ENCODE measurements at places on chromosomes 2 and 18. TPM values are rescaled to one million over a fixed set of nuclear protein-coding genes. Genes with fewer than 3 reads are reported as not detected.

Gene SMAD4
- total RNA-seq: 82.9 TPM

Gene CENPA
- total RNA-seq: 2.5 TPM

Gene IL1B
- total RNA-seq: 0.27 TPM

Gene MERTK
- total RNA-seq: 4.7 TPM

Gene GAL3ST2
- total RNA-seq: not detected

Gene FAM228A
- 0.11 TPM for total RNA-seq

Gene SPEG
- 145 TPM for total RNA-seq

Gene RGPD3
- total RNA-seq: not detected

Gene B3GNT7
- total RNA-seq: 2.4 TPM

Gene SGO2
- 1.6 TPM for total RNA-seq

Gene CTAGE1
- not detected for total RNA-seq

- no peaks in the 10 kb centered on the region for H3K27me3 ChIP-seq
- H3K36me3 ChIP-seq: peaks cover 29% of the 10 kb centered on the region
- no peak for DNase-seq
- no peak overlapping the region for H3K27ac ChIP-seq
- H3K4me3 ChIP-seq: no peak overlapping the region
Observed at GRCh38 chr18:12479982-12480381, 72.3 kb downstream of the PRELID3A start.

DNA sequence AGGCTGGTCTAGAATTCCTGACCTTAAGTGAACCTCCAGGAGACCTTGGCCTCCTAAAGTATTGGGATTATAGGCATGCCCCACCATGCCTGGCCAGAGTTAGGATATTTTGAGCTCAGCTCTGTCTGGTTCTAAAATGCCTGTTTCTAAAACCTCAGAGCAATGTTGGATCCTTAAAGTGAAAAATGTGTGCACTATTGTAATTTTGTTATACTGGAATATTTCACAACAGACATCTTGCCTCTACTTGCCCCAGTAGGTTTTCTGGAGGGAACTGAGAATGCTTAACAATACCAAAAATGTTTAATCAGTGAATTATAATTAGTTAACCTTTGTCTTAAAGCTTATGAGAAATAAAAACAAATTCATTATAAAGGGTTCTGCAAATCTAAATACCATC lies 144.6 kb upstream of the CCDC195 start:
- H3K27ac ChIP-seq: no peak overlapping the region
- H3K27me3 ChIP-seq: no peaks in the 10 kb centered on the region
- DNase-seq: no peak
- H3K36me3 ChIP-seq: no peaks in the 10 kb centered on the region

DNA sequence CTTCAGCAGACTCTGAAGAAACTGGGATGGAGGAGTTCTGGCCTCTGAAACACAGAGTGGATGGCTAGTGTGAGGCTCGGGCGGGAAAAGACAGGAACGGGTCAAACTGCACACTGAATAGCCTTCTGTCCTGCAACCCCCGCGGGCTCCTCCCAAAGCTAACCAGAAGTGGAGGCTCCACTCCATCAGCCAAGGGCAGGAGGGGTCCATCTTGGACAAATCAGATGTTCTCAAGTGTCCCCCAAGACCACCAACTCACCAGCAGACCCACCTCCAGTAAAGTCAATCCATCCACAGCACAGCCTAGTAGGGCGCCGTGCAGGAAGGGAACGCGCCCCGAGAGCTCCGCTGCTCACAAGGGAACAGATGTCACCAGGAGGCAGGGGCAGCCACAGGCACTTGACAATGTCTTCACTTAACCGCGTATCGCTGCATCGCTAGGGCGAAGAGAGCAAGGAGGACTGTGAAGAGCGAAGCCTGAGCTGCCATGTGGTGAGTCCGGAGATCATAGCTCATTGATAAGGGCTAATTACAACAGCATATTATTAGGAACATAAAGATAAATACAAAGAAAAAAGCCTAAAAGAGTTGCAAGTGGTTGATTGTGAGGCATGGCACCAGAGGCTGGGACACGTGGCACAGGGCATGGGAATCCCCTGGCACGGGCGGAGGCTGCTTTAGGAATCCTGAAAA lies 494.6 kb upstream of the MYT1L start:
- H3K36me3 ChIP-seq: no peaks in the 10 kb centered on the region
- H3K27me3 ChIP-seq: peaks cover 21% of the 10 kb centered on the region
- no peaks in the 10 kb centered on the region for H3K4me1 ChIP-seq
- no peak overlapping the region for H3K4me3 ChIP-seq

DNA sequence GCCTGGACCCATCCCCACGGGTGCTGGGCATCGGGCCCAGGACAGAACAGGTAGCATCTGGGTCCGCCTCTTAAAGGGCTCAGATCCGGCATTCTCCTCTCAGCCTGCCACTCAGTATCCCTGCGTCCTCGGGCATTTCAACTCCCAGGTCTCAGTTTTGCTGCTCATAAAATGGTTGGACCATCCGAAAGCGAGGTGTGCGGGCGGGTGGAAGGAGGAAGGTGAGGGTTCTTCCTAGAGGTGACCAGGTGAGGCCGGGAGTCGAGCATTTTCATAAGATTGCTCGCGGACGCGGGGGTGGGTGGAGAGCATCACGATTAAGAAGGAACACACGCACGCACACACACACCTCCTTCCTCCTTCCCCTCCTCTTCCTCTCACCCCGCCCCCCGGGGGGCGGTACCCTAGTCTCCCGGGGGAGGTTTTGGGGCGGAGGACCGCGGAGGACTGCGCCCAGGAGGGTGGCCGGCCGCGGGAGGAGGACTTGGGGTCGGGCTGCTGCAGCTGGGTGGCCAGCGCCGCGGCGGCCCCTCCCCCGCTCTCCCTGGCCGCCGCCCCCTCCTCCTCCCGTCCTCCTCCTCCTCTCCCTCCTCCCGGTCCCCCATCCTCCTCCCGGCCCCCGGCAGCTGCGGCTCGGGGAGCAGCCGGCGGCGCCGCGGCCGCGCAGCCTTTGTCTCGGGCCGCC lies 97.9 kb upstream of the GPR45 start:
- no peaks in the 10 kb centered on the region for H3K36me3 ChIP-seq
- H3K4me1 ChIP-seq: peaks cover 9% of the 10 kb centered on the region
- no peak overlapping the region for H3K27ac ChIP-seq
- peak overlapping the region; percentile 56 for H3K4me3 ChIP-seq

DNA sequence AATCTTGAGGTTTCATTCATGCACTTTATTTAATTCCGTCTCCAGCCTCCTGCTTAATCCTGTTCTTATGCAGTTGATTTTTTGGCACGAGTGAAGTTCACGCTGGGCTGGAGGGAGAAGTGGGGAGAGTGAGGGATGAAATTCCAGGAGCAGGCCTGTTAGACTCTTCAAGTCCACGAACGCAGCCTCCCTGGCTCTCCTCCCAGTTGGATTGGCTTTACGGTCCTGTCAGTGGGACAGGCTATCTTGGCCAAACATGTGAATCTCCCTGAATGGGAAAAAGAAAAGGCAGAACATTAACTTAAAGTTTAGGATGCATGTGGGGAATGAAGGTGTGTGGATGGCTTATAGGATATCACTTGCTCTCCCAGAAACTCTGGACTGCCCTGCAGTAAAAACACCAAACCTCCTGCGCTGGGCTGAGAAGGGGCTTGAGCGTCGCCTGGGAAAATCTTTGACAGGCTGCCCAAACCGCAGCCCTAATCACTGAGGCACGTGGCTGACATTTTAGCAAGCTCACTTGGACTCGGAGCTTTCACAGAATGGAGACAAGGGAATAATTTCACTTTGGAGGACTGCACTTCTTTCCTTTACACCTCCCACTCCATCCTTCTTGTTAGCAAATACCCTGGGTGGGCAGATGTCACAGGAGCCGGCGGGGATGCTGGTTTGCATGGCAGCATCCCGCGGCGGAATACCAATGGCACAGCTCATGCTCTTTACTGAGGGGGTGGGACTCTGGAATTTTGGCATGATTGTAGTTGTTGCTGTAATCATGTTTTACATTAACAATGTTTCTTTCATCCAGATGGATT lies 93.9 kb downstream of the ACKR3 start:
- H3K27ac ChIP-seq: peak overlapping the region; percentile 79
- H3K36me3 ChIP-seq: no peaks in the 10 kb centered on the region
- DNase-seq: peak; percentile 76
- H3K4me3 ChIP-seq: no peak overlapping the region

DNA sequence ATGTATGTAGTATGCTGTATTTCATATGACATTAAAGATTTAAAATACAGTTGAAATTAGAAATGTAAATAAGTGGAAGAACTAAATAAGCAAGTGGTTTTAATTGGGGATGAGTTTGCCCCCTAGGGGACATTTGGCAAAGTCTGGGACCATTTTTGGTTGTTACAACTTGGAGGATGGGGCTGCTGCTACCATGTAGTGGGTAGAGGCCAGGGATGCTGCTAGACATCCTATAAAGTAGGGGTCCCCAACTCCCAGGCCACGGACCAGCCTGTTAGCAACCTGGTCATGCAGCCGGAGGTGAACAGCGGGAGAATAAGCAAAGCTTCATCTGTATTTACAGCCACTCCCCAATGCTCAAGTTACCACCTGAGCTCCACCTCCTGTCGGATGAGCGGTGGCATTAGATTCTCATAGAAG lies 27.9 kb upstream of the ASNSD1 start:
- H3K27me3 ChIP-seq: no peaks in the 10 kb centered on the region
- no peaks in the 10 kb centered on the region for H3K36me3 ChIP-seq
- peaks cover 4% of the 10 kb centered on the region for H3K4me1 ChIP-seq
- H3K4me3 ChIP-seq: no peak overlapping the region
- no peak for DNase-seq

- H3K27me3 ChIP-seq: no peaks in the 10 kb centered on the region
- H3K36me3 ChIP-seq: no peaks in the 10 kb centered on the region
- H3K4me3 ChIP-seq: no peak overlapping the region
Observed at GRCh38 chr2:99867770-99868169, 274.6 kb downstream of the AFF3 start.

DNA sequence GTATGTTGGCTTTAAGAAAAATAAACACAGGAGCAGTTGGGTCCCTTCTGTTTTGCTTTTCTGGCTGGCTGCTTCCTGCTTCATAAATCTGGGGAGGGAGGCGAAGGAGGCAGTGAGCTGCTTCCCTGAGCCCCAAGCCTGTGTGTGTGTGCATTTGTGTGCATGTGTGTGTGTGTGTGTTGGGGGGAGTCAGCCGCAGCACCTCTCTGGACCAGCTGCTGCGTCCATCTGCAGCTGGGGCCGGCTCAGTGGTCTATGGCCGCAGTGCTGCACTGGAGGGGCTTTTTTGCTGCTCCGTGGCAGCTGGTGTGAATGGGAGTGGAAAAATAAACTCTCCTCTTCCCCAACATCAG lies 192.3 kb downstream of the RNF144A start:
- H3K4me3 ChIP-seq: no peak overlapping the region
- H3K27me3 ChIP-seq: no peaks in the 10 kb centered on the region
- no peaks in the 10 kb centered on the region for H3K4me1 ChIP-seq
- H3K27ac ChIP-seq: no peak overlapping the region

- no peak overlapping the region for H3K4me3 ChIP-seq
- H3K27ac ChIP-seq: no peak overlapping the region
- H3K27me3 ChIP-seq: peaks cover 3% of the 10 kb centered on the region
Observed at GRCh38 chr2:110940376-110940910, 180.3 kb upstream of the BCL2L11 start.

GRCh38 chr2:173358616-173359015 lies 3.9 kb downstream of the CDCA7 start:
- DNase-seq: no peak
- H3K4me3 ChIP-seq: no peak overlapping the region
- H3K36me3 ChIP-seq: no peaks in the 10 kb centered on the region
- H3K27ac ChIP-seq: no peak overlapping the region
- H3K27me3 ChIP-seq: peaks cover 32% of the 10 kb centered on the region

DNA sequence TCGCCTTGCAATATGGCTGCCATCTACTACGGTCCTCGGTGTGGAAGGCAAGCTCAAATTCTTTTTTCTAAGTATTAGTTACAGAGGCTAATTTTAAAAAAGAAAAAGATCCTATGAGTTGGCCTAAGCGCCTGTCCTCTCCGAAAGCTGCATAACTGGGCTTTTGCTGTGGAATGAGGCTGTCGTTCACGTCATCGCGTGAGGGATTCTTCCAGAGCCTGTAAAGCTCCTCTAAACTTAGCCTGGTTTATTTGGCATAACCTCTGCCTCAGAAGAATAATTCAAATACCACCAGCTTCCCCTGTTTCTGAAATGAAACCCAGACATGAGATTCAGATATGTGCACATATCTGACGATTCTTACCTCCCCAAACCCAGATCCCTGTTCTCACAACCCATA lies 187.4 kb downstream of the DNER start:
- no peak overlapping the region for H3K27ac ChIP-seq
- H3K4me1 ChIP-seq: no peaks in the 10 kb centered on the region
- H3K27me3 ChIP-seq: no peaks in the 10 kb centered on the region
- no peak overlapping the region for H3K4me3 ChIP-seq

DNA sequence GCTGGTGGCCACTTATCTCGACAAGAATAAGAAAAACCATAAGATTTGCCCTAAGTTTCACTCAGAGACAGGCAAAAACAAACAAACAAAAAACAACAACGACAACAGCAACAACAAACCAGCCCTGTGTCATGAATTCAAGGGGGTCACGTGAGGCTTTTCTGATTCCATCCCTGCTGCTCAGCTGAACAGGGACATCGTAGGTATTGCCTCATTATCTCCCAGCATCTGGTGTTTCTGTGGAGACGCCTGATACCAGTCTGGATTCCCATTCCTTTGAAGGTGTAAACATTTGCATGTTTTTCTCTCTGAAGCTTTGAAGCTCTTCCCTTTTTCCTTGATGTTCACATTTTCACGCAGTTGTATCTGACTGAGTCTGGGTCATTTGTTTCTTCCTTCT lies 117.4 kb downstream of the KCNF1 start:
- no peak for DNase-seq
- H3K4me3 ChIP-seq: no peak overlapping the region
- no peaks in the 10 kb centered on the region for H3K4me1 ChIP-seq
- no peaks in the 10 kb centered on the region for H3K36me3 ChIP-seq
- no peak overlapping the region for H3K27ac ChIP-seq
- H3K27me3 ChIP-seq: peaks cover 8% of the 10 kb centered on the region

- DNase-seq: no peak
- no peaks in the 10 kb centered on the region for H3K36me3 ChIP-seq
- H3K4me1 ChIP-seq: no peaks in the 10 kb centered on the region
- H3K27ac ChIP-seq: no peak overlapping the region
- H3K27me3 ChIP-seq: no peaks in the 10 kb centered on the region
- H3K4me3 ChIP-seq: no peak overlapping the region
Observed at GRCh38 chr2:13558368-13558767, 841.6 kb downstream of the TRIB2 start.

- peaks cover 12% of the 10 kb centered on the region for H3K4me1 ChIP-seq
- H3K36me3 ChIP-seq: no peaks in the 10 kb centered on the region
- peak overlapping the region; percentile 19 for H3K27ac ChIP-seq
- DNase-seq: peak; percentile 76
- H3K27me3 ChIP-seq: no peaks in the 10 kb centered on the region
- no peak overlapping the region for H3K4me3 ChIP-seq
Observed at GRCh38 chr2:127398239-127398590, 10.4 kb upstream of the MAP3K2 start.

DNA sequence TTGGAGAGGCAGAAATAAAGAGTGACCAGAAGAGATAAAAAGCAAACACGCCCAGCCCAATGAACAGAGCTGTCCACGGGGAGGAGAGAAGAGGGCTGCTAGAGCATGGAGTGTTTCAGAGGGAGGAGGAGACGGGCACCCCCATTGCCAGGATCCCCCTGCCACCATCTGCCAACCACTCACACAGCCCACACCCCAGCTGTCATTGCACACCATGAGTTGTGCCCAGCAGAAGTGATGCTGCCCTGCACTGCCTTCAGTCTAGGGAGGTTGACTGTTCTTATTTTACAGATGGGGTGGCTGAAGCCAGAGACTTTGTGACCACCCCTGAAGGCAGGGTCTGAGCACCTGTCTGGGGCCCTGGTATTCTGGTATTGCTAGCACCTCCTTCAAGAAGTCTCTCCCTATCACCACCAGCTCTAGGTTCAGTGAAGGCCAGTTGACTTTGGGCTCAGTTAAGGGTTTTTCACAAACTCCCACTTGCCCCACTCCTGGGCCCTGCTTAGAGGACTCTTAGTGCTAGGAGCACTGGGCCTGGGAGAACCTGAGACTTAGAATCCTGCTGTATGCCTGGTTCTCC lies 2.4 kb downstream of the FABP1 start:
- peaks cover 33% of the 10 kb centered on the region for H3K27me3 ChIP-seq
- H3K4me1 ChIP-seq: no peaks in the 10 kb centered on the region
- DNase-seq: no peak
